ENCODE measurements at places on chromosomes 12 and 14.
A peak's percentile ranks its signal among the peaks of the same experiment; 100 is the strongest.

DNA sequence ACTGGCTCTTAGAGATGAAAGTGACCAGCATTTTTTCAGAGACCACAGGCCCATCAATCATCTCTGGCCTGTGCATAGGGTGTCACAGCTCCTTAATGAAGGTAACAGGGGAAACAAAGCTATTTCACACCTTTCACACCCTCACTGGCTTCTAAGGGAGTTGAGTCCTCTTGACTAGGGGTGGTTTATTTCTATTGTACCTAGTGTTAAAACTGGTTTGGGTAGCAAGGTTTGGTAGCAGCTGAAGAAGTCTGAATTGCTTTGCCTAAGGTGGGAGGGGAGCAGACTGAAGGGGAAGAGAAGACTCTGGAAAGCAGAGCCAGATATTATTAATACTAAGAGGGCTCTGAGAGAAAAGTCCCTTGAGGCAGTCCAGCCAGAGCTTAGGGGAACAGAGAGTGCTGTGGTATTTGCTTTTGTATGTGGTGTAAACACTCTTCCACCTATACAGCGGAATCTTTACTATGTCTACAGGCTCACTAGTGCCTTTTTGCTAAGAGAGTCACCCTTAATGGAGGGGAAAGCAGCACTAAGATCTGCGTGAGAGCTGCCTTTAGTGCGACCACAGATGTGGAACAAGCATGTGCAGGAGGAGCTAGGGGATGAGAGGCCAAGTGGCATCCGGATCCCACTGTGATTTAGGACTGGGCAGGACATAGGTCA is 95.8 kb downstream of the STXBP6 start:
- no peak for DNase-seq

- no peak for DNase-seq
These were observed 50.5 kb downstream of the FBRSL1 start for GRCh38 chr12:132540436-132540835.

- no peak for DNase-seq
These were observed 30.6 kb downstream of the RESF1 start for GRCh38 chr12:31989571-31990362.

DNA sequence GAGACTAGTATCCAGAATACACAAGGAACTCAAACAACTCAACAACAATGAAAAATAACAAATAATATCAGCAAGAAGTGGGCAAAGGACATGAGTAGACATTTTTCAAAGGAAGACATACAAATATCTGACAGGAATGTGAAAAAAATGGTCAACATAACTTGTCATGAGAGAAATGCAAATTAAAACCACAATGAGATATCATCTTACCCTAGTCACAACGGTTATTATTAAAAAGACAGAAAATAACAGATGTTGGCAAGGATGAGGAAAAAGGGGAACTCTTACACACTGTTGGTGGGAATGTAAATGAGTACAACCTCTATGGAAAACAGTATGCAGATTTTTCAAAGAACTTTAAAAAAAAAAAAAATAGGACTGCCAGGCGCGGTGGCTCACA is 20.4 kb downstream of the VWF start:
- DNase-seq: no peak

DNA sequence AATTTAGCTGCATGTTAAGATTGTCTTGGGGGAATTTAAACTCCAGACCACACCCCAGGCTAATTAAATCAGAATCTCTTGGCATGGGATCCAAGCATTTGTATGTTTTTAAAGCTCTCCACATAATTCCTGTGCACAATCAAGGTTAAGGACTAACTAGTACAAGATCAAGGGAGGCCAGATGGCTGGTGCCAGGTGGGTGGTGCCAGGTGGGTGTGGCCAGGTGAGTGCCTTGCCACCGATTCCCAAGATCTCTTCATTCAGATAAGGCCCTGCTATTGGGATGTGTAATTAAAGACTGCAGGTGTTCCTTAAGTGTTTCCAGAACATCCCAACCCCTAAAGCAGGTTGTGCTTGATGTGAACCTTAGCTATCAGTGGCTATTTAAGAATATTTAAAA is 75.1 kb downstream of the NRXN3 start:
- no peak for DNase-seq

- no peak for DNase-seq
These were observed 66.4 kb upstream of the OTOGL start for GRCh38 chr12:80032946-80033345.

DNA sequence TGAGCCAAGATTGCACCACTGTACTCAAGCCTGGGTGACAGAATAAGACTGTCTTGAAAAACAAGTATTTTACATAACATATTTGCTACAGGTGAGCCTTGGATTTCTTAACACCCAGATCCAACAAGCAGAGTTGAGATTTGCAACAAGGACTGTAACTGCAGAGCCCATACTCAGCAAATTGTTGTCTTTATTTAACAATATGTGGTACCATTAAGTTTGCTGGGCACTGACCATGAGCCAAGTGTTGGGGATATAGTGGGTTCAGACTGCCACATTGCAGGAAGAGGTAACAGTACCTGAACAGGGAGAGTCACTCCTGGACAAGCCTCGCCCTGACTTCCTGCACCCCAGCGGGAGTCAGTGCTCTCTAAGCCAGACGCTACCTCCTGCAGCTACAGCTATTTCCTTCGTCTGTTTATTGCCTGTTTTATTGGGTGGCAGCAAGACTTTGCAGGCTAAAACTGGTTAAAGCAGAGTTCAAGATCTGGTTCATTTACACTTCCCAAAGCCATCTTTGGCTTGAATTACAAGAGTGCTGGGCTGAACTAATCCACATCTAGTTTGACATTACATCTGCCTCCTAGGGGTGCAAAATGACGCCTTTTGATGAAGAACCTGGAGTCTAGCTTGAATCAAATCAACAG is 12.5 kb downstream of the AHSA1 start:
- no peak for DNase-seq

- DNase-seq: no peak
These were observed 41.6 kb downstream of the ACACB start for GRCh38 chr12:109157986-109158385.

DNA sequence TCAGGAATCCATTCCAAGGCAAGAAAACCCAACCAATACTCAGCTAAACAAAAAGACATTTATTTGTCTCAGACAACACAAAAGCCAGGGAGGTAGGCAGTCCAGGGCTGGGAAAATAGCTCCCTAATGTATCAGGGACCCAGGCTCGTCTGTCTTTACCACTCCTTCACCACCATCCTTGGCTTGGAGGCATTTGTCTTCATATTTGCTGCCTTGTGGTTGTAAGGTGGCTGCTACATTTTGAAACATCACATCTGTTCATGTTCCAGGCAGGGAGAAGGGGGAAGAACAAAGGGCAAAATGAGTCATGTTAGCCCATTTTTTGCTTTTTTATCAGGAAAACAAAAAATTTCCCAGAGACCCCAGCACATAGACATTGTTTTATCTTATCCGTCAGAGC is 44.8 kb upstream of the PCED1B start:
- no peak for DNase-seq

GRCh38 chr12:122460641-122461040 is 38.2 kb upstream of the CLIP1 start:
- DNase-seq: no peak

- DNase-seq: peak; percentile 68
These were observed 212.1 kb downstream of the GXYLT1 start for GRCh38 chr12:41932470-41932991.

DNA sequence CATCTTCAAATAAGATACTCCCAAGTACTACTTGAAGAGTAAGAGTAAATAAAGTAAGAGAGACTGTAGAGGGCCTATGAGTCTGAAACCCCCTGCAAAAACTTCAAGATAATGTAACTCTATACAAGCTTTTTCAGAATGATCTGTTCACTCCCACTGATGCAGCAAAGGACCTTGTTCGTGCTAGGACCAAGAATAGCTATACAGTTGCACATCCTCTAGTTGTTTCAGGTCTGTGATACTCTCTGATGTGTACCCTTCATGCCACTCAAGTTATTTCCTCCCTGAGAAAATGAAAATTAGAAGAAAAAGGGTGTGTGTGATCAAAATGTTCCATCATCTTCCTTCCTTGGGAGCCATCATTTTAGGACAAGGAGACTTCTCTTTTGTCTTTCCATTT is 204.4 kb downstream of the ALX1 start:
- no peak for DNase-seq

Measured in SIG-M5 (cell line).